NCI-H345 (cell line): ENCODE measurements at places on chromosomes 12 and 14.
A peak's percentile ranks its signal among the peaks of the same experiment; 100 is the strongest.

DNA sequence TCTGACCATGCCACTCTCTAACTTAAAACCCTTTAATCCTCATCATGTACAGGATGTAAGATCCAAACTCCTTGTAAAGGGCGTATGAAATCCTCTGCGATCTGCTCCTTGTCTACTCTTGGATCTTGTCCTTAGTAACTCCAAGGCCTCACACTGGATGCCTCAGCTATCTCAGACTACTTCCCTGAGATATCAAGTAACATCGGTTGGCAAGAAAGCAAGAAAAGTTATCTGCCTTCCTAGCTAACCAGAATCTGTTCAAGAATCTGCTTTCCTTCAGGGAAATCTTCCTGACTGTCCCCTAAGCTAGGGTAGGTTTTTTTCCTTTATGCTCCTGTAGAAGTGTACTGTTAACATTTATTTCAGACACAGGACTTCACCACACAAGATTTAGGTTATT, 82.6 kb downstream of the TAOK3 start:
- no peak for DNase-seq

DNA sequence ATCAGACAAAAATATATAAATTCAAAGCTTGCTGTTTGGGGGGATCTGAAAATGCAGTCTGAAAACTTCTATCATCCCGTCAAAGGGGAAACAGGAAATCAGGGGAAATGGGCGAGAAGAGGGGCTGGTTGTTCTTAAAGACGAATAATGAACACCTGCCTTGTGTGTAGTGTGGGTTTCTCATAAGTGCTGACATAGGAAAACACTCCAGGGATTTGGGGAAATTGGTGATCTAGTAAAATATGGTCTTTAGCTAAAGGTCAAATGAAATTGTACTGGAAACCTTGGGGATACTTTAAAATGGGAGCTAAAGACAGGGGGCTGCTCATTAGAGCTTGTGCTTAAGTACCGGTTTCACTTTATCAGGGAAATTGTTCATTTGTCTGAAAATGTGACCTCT, 39.6 kb upstream of the PIK3C2G start:
- DNase-seq = no peak

DNA sequence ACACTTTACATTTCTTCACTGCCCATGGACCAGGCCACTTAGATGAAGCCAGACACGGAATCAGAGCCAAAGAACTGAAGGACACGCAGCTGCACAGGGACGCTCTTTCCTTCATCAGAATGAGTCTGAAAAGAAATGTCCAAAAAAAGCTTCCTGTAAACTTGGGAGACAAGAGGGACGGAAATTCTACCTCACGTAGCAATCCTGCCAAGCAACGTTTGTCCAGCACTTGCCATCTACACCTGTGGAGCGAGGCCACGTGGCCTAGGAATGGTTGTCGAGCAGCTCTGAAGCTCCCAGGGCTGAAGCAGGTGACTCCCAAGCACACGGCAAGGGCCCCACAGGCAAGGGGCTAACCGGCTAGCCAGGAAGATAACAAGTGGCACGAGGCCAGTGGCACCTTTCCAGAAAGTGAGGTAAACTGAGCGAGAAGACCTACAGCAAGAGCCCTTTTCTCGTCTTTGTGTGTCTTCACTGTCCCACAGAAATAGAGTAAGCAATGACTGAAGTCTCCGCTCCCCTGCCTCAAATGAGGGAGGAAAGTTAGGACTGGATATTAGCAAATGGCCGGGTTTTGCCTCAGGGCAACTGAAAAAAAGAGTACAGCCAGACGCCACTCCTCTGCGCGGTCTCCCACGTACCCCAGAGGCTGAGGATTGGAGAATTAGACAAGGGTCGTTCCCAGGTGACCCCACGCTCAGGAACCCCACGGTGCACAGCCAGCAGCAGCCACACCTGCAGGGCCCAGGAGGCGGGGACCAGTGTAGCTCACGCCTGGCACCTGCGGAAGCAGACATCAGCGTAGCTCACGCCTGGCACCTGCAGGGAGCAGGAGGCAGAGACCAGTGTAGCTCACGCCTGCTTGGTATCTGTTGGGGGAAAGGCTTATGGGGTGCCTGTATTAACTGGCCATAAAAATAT, 7.7 kb downstream of the ZNF605 start:
- DNase-seq = no peak

- DNase-seq = no peak
Measured at GRCh38 chr12:98064501-98064900, 450.9 kb upstream of the TMPO start.

- DNase-seq = peak; percentile 65
Measured at GRCh38 chr12:11836282-11837151, 187.0 kb downstream of the ETV6 start.

GRCh38 chr12:79439175-79439825, 251.5 kb downstream of the PAWR start:
- DNase-seq = no peak

DNA sequence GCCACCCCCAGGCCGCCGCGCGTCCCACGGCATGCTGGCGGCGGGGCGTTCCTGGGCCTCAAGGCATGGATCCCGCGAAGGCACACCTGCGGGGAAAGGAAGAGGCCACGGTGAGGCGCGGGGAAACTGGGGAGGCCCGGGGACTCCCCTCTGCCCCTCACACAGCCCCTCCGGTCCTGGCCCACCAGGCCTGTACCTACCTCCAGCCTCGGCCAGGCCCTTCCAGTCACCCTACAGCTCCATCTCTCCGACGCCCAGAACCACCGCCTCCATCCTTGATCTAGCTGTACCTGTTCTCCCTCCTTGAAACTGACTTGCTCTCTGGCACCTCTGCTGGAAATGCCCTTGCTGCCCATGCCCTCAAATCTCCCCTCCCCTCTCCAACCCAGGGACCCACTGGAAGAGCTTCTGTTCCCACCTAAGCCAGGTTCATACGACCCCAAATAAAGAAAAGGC, 1.7 kb downstream of the ANKRD9 start:
- no peak for DNase-seq

- DNase-seq = no peak
Measured at GRCh38 chr12:27824126-27824842, 44.2 kb upstream of the MANSC4 start.

- no peak for DNase-seq
Measured at GRCh38 chr14:94421316-94421715, 31.3 kb downstream of the SERPINA11 start.

GRCh38 chr14:82667006-82667405, 1133.4 kb upstream of the SEL1L start:
- DNase-seq = no peak

GRCh38 chr14:100658181-100658886, 68.4 kb upstream of the DLK1 start:
- peak; percentile 52 for DNase-seq

DNA sequence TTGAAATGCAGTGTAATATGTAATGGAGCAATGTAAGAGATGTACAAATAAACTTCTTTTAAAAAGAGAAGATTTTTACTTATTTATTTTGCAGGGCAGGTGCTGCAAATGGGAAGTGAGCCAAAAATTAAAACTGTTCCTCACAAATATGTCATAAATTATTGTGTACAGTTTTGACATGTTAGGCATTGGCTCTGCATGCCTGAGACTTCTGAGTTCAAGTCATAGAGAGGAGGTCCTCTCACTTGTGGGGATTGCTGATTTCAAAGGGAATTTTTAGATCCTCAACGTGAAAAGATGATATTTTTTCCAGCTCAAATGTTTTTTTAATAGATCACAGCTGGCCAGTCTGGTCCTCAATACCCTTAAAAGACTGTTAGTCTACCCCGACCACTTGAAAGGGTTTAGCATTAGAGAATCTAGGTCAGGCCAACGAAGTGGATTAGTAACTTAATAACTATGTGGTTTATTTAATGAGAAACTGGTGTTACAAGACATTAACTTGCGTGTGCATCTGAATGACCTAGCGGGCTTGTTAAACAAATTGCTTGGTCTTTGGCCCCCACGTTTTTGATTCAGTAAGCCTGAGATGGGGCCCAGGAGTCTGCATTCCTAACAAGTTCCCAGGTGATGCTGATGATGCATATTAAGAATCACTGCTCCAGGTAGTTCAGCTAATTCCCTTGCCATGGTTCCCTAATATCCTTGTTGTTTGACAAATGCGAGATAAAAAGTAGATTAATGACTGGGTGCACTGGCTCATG, 30.9 kb upstream of the WDR89 start:
- no peak for DNase-seq

GRCh38 chr12:45774508-45775162, 45.1 kb downstream of the ARID2 start:
- DNase-seq = no peak

DNA sequence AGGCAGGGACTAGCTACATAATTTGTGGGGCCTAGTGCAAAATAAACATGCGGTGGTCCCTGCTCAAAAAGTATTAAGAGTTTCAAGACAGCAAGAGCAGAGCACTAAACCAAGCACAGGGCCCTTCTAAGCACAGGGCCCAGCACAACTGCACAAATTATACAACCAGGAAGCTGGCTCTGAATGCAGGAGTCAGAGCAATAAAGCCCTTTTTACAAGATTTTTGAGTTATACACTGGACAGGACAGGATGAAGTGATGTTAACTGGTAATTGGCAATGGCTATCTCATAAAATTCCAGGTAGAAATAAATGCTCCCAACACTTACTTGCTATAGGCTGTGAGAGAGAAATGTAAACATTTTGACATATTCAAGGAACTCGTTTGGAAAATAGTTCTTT, 86.2 kb upstream of the GPHB5 start:
- no peak for DNase-seq

DNA sequence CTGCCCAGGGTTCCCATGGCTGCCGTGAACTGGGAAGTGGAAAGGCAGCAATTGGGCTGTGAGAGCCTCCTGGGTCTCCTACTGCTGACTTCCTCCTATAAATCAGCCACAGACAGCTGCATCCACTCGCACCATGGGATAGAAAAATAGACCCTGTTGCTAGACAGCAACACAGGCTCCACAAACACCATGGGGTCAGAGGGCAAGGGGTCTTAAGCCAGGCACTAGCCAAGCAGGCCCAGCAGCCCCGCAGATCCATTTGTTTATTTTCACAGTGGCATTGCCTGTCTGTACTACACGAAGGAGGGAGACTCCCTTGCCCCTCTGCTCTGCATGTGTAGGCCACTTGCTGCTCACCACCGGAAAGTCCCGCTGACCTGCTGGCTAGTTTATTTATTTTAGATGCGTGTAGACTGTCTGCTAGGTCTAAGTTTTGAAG, 139.8 kb downstream of the DACT1 start:
- DNase-seq = no peak

DNA sequence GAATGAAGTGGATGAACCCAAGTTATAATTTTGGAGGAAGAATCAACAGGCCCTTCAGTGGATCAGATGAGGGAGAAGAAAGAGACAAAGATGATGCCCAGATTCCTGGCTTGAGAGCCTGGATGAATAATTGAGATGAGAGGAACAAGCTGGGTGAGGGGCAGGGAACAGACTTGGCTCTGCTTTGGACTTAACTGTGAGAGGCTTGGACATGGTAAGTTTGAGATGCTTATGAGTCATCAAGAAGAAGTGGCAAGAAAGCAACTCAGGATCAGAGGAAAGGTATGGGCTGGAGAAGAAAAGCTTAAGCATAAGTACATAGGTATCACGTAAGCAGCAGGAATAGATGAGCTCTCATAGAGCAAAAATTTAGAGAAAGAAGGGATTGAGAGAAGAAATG, 55.3 kb downstream of the FIGNL2 start:
- no peak for DNase-seq

- no peak for DNase-seq
Measured at GRCh38 chr12:12996209-12996608, 3.9 kb downstream of the HEBP1 start.

- DNase-seq = no peak
Measured at GRCh38 chr12:121288986-121289385, 7.5 kb downstream of the CAMKK2 start.

DNA sequence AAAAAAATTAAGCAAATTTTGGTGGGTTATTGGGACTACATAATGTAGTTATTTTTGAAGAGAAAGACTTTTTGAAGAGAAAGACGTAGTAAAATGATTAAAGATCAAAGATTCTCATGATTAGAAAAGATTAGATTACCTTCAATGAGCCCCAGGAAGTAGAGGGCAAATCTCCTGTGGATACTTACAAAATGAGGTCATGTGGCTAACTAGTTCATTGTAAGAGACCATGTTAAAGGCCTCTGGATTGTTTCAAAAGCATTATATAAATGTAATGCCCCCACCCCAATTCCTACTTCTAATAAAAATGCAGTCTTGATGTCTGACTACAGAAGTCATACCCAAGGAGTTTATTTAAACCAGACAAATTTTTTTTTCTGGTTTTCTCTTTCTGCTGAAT, 93.3 kb downstream of the ERGIC2 start:
- DNase-seq = no peak

DNA sequence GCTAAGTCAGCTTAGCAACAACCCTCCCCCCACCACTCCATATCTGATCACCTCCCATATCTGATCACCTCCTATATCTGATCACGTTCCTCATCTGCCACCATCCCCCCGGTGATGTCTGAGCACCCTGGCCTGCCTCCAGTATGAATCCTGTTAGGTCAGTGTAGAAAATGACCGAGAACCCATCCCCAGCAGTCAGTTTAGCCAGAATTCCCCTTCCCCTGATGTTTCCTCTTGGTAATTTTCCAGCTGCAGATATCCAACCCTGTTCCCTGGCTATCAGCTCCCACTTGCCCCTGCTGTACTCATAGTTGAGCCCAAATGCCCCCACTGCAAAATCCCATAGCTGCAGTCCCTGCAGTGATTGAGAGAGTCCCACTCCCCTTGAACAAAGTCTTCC, 12.5 kb downstream of the SELPLG start:
- DNase-seq = no peak

GRCh38 chr14:78135450-78135891, 34.7 kb upstream of the NRXN3 start:
- no peak for DNase-seq

- no peak for DNase-seq
Measured at GRCh38 chr12:115295886-115296285, 611.9 kb upstream of the TBX3 start.

- DNase-seq = no peak
Measured at GRCh38 chr12:92732716-92733115, 29.9 kb downstream of the PLEKHG7 start.

GRCh38 chr14:29847056-29847380, 80.6 kb downstream of the PRKD1 start:
- DNase-seq = no peak

GRCh38 chr12:69457433-69457832, 12.8 kb upstream of the FRS2 start:
- DNase-seq = no peak

GRCh38 chr14:55733599-55733998, 153.6 kb downstream of the KTN1 start:
- no peak for DNase-seq

- no peak for DNase-seq
Measured at GRCh38 chr12:105214148-105214547, 21.8 kb downstream of the APPL2 start.
